ENCODE measurements at places on chromosomes 12 and 14.

DNA sequence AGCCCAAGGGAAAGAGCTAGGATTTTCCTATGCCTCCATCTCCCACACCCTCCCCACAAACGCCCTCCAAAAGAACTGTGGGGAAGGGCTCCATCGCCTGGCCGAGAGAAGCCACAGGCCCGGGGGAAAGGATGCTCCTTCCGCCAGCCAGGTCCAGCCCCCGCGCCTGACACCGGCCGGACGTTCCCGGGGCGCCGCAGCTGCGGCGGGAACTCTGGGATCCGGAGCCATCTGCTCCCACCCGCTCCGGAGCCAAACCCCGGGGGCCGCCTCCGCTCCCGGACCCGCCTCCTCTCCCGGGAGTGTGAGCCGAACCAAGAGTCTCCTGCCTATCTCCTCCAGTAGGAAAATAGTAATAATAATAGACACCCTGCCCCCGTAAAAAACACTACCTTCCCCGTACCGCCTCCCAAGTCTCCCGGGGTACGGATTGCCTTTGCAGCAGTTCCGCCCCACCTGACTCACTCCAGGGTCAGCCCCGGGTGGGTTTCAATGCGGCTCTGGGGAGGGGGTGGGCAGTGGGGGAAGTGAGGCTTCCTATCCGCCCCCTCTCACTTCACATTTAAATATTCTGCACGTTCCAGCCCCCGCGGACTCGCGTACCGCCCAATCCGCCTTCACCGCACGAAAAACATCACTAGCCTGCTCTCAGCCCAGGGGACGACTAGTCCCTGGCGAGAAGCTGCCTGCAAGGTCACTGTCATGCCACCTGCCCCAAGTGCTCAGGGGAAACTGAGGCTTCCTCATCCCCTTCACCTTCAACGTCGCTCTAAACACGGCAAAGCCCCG lies 2.4 kb downstream of the AGAP2 start:
- no peak for DNase-seq

DNA sequence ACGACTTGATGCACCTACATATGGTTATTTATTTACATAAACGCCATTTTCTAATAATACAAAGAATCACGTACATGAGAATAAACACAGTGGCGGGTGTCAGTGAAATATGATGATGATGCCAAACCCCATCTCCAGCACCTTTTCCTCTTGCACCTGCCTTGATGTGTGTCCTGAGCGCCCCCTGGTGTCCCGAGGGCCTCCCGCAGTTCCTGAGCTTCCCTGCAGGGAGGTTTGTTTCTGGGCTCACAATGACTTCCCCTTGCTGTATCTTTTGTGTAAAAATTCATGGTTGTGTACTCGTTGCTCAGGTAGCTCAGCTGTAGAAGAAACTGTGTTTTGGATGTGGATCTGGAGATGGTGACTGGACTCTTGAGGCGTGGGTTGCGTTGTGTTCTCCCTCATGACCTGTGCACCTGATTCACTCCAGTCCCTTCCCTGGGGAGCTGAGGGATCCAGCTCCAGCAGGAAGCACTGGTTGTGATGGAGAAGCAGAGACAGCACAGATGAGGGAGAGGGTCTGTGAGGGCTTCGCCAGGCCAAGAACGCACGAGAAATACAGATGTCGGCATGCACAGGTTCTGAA lies 1037.8 kb downstream of the TMEM121 start:
- DNase-seq: no peak

DNA sequence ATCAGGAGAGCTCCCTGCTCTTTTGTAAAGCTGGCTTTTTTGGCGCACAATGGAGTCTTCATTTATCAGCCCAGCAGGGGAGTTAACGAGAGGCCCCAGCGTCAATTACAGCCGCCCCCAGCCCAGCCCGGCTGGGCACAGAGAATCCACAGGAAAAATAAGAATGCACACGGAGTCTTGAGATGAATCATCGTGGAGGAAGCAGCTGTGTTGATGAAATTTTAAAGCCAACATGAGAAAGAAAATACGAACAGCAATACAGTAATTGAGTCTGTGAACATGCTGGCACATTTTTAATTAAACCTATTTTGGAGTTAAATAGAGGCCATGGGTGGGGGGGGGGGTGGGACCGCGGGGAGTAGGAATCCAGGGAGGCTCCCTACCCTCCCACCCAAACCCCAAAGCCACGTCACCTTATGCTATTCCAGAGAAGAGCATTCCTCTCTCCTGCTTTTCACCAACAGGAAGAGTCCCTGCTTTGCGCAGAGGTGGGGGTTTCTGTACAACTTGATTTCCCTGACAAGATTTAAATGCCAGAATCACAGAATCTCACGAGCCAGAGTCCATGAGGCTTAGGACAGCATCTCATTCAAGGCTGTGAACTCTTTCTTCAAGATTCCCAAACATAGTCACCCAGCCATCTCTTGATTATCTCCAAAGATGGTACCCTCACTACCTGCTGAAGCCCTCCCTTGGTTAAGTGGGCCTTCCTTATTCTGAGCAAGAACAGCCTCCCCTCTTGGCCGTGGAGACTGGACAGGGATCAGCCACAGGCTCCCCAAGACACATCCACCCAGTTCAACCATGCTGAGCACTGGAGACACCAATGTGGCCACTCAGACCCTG lies 50.3 kb downstream of the CCNK start:
- no peak for DNase-seq

- no peak for DNase-seq
Measured at GRCh38 chr14:69076341-69076740, 76.6 kb downstream of the DCAF5 start.

GRCh38 chr12:49809381-49809905 lies 18.8 kb downstream of the NCKAP5L start:
- DNase-seq: no peak

DNA sequence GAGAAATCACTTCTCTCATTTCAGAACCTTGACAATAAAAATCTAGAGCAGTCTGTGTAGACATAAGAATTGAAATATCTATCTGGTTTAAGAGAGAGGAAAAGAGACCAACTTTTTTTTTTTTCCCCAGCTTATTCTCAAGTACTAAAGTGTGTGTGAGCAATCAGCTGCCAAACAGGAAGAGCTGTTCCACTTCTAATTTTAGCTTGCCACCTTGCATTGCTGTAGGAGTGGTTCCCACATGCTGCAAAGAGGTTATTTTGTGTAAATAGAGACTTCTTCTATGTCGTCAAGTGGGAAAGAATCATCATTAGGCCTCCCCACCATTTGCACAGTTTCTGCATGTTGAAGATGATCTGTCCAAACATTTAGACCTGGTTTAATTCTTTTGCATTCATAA lies 142.6 kb downstream of the NPAS3 start:
- no peak for DNase-seq

DNA sequence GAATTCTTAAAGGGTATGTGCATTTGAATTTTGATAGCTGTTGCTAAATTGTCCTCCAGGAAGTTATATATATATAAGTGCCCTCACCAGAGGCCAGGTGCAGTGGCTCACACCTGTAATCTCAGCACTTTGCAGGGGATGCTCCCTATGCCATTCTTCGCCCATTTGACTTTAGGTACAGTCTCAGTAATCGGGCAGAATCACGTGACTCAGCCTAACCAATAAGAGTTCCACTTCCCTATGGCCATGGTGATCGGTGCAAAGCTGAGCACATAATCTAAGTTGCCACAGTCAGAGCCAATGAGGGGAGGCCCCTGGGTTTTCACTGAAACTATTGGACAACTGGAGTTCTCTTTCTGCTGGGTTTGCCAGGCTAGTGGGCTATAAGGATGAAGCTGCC lies 274.6 kb upstream of the TBX3 start:
- DNase-seq: no peak

DNA sequence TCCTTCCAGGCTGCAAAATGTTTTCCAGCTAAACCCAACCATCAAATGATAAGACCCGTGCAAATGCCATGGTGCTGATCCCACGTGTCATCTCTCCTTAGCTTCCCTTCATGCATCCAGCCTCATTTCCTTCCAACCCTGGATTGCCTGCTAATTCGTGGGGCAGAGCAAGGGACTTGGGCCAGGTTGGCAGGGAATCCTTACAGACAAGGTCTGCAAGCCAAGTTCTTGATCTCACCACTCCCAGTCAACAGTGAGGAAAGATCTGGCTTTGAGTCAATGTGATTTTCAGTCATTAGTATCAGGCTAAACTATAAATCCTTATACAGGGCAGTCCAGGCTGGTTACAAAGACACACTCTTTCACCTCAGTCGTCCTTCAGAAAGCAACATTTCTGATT lies 150.9 kb downstream of the ANO2 start:
- DNase-seq: no peak

DNA sequence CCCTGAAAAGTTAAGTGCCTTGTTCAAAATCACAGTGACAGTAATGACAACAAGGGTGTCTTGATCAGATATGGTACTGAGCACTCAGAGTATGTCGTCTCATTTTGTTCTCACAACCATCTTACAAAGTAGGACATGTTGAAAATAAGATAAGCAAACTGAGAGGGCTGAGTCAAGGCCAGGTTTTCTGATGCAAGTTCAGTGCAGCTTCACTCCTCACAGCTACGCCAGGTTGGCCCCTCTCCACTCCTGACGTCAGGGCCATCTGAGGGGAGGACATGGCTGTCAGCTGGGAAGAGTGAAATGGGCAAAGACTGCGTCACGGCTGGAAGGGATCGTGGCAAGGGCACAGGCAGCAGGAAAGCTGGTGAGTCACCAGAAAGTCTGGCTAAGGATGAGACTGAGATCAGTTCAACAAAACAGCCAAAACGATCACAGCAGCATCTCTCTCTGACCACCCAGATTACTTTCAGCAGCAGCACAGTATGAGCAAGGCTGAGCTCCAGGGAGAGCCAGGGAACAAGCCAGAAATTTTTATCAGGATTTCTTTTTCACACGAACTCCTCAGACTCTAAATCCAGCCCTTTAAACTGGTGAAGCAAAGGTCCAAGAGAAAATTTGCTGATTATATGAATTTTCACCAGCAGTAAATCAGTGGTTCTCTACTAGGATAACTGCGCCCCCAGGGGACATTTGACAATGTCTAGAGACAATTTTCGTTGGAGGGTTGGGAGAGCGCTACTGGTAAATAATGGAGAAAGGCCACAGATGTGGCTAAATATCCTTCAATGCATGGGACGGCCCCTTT lies 297.9 kb upstream of the AMIGO2 start:
- no peak for DNase-seq

DNA sequence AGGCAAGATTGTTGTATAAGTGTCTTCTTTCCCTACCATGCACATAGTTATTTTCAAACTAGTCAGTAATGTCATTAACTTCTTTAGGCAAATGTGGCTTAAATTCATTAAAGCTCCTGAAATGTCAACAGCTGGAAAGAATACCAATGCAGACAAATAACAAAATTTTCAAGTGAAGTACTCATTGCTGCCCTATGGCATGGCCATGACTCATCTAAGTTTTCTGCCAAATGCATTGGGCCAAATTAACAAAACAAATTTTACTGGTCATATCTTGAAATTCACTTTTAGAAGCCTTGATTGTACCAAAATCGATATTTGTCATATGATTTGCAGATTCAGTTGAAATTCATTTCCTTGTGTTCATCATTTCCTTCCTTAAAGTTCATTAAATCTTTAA lies 915.9 kb downstream of the SLC6A15 start:
- no peak for DNase-seq

GRCh38 chr14:96895658-96896271 lies 98.6 kb downstream of the VRK1 start:
- DNase-seq: no peak

- DNase-seq: no peak
Measured at GRCh38 chr14:33563191-33563900, 387.5 kb downstream of the EGLN3 start.

- no peak for DNase-seq
Measured at GRCh38 chr12:39622306-39622705, 2.7 kb upstream of the ABCD2 start.

GRCh38 chr14:32514236-32514635 lies 185.1 kb downstream of the AKAP6 start:
- no peak for DNase-seq

- DNase-seq: no peak
Measured at GRCh38 chr12:111569363-111570083, 29.6 kb downstream of the ATXN2 start.

DNA sequence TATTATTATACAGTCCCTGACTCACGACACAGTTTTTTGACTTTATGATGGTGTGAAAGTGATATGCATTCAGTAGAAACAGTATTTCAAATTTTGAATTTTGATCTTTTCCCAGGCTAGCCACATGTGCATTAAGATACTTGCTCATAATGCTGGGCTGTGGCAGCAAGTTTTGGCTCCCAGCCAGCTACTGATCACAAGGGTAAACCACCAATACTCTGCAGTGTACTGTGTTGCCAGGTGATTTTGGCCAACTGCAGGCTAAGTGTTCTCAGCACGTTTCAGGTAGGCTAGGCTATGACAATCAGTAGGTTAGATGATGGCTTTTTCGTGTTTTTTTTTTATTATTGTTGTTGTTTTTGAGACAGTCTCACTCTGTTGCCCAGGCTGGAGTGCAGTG lies 69.4 kb upstream of the ACTN1 start:
- no peak for DNase-seq

DNA sequence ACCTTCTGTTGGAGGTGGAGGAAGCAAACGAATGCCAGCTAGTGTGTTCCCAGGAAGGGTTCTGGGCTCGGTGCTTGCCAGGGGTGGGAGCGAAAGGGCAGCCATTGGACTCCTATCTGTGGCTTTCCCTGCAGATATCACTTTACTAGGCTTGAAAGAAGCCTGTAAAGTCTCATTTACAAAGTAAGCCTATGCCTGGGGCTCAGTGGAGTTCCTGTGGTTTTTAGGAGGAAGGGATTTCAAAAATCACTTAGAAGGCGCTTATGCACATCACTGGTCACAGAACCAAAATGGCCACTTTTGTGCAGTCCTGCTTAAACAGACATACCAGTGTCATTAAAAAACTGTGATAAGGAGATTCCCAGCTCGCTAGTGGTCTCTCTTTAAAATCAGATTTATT lies 22.7 kb downstream of the CLMN start:
- DNase-seq: no peak

GRCh38 chr14:22493753-22494152 lies 95.3 kb downstream of the DAD1 start:
- no peak for DNase-seq

All from type B pancreatic cell (in vitro differentiated cells).